ENCODE measurements at places on chromosomes 13 and 19. TPM values are rescaled to one million over a fixed set of nuclear protein-coding genes. Genes with fewer than 3 reads are reported as not detected.

DNA sequence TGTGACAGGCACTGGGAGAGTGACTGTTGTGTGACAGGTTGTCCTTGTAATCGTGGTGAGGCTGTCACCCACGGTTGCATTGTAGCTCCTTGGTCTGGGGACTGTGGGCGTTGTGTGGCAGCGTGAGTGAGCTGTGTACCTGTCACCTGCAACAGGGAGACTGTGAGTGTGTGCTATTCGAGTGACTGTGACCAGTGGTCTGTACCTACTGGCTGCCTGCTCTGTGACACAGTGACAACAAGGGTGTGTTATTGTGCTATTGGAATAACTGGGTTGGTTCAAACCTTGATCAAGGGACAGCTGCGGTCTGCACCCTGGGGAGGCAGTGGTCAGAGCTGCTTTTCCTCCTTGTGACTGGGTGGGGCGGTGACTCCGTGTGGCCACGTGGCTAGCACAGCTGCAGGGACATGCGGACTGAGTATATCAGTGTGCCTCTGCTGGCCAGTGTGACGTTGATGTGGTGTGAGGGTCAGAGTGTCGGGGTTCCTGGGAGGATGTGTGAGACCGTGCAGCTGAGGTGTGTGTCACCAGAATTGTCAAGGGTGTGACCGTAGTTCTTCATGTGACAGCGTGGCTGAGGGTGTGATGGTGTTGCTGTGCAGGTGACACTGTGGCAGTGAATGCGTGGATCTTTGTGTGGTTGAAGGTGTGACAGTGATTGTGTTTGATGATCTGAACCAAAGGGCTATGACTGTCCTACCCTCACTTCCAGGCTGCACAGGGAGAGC, 10.1 kb upstream of the NFIX start:
- no peak overlapping the region for H3K4me3 ChIP-seq
- H3K4me1 ChIP-seq = no peaks in the 10 kb centered on the region
- H3K27ac ChIP-seq = no peak overlapping the region
- H3K36me3 ChIP-seq = no peaks in the 10 kb centered on the region

DNA sequence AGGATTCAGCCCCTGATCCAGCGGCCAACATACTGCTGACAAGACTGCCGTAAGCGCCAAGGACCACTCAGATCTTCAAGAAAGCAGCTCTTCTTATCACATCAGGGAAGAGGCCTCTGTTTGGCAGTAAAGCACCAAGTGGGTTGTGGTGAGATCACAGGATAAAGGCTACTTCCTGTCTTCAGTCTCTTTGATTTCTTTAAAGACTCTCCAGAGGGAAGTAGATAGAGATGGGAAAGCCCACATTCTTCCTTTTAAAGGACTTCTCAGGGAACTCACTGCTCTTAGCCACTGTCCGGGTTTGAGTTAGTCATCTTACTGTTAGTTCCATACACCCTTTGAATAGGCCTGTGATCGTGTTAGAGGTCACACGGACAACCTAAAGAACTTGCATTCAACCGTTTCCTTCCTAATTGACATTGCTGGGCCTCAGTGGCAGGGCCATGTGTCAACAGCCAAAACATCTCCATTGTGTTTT, 47.2 kb upstream of the POMP start:
- no peaks in the 10 kb centered on the region for H3K4me1 ChIP-seq
- no peak overlapping the region for H3K4me3 ChIP-seq
- no peak for DNase-seq
- H3K36me3 ChIP-seq = no peaks in the 10 kb centered on the region

DNA sequence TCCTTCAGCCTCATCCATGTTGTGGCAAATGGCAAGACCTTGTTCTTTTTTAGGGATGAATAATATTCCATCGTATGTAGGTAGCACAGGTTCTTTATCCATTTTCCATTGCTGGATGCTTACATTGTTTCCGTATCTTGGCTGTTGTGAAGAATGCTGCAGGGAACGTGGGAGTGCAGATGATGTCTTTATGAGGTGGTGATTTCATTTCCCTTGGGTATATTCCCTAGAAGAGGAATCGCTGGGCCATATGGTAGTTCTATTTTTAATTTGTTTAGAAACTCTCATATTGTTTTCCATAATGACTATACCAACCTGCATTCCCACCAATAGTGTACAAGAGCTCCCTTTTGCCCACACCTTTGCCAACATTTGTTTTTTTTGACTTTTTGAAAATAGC, 186.3 kb upstream of the TMTC4 start:
- no peaks in the 10 kb centered on the region for H3K36me3 ChIP-seq
- DNase-seq = no peak
- H3K27ac ChIP-seq = no peak overlapping the region
- no peaks in the 10 kb centered on the region for H3K27me3 ChIP-seq
- H3K4me1 ChIP-seq = no peaks in the 10 kb centered on the region

GRCh38 chr19:5048727-5049553, 80.0 kb downstream of the KDM4B start:
- H3K4me3 ChIP-seq = no peak overlapping the region
- H3K4me1 ChIP-seq = no peaks in the 10 kb centered on the region
- no peak overlapping the region for H3K27ac ChIP-seq
- H3K27me3 ChIP-seq = no peaks in the 10 kb centered on the region
- no peak for DNase-seq

DNA sequence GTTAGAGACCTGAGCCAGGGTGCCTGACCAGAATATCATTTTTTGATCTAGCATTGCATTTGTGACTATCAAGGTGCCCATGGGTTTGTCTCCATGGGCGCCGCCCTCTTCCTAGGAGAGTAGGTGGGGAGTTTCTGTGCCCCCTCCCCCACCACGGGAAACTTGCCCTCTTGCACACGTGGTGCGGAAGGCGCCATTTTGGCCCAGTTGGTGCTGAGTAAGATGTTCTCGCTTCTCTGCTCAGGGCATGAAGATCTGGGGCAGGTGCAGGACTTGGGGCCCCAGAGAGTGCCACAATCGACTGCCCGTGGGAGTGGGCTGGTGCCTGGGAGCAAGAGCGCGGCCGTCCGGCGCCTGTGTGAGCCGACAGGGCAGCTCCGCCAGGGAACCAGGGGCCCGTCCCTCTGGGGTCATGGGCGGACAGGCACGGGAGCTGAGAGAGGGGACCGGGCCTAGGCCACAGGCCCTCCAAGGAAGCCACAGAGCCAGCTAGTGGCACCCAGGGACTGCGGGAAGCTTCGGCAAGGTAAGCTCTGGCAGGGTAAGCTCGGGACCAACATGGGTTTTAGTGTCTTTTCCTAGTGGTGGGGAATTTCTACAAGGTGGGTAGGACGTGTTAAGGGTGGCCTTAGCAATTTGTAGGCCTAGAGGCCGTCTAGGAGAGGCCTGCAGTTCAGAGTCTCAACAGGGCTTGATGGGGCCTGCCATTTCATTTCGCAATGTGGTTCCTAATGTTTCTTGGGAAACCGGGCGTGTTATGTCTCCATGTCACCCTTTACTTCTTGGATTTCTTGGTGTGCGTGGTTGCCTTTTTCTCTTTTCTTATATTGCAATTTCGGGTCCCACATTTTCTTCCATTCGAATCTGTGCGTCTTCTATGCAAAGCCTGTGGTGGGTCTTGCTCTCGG, 14.5 kb downstream of the SACS start:
- H3K4me3 ChIP-seq = no peak overlapping the region
- H3K4me1 ChIP-seq = no peaks in the 10 kb centered on the region
- no peaks in the 10 kb centered on the region for H3K36me3 ChIP-seq
- no peak overlapping the region for H3K27ac ChIP-seq
- H3K27me3 ChIP-seq = no peaks in the 10 kb centered on the region

- peak overlapping the region; percentile 37 for H3K27ac ChIP-seq
- H3K36me3 ChIP-seq = no peaks in the 10 kb centered on the region
- DNase-seq = peak; percentile 44
- H3K4me1 ChIP-seq = peaks cover 16% of the 10 kb centered on the region
- no peak overlapping the region for H3K4me3 ChIP-seq
These were observed 154.4 kb downstream of the GGACT start for GRCh38 chr13:100434010-100434763.

GRCh38 chr19:55068950-55069864, 6.3 kb upstream of the RDH13 start:
- H3K27me3 ChIP-seq = no peaks in the 10 kb centered on the region
- DNase-seq = no peak
- H3K4me3 ChIP-seq = no peak overlapping the region
- no peak overlapping the region for H3K27ac ChIP-seq

DNA sequence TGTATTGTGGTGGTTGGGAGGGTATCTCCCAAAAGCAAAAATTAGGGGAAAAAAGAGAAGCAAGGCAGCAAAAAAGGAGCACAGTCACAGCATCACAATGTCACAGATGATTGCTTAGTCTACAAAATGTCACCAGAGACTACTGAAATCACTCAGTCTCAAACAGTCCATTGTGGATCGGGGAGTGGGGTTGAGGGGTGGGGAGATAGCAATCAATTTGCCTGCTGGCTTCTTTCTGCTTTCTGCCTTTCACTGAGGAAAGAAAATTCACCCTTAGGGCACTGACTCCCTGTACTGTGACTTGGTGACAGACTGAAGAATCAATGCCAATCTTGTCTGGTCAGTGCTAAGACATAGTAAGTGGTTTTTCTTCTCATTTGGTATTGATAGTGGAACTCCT, 2127.1 kb upstream of the PCDH20 start:
- no peaks in the 10 kb centered on the region for H3K27me3 ChIP-seq
- no peaks in the 10 kb centered on the region for H3K4me1 ChIP-seq
- H3K36me3 ChIP-seq = no peaks in the 10 kb centered on the region
- no peak for DNase-seq
- no peak overlapping the region for H3K27ac ChIP-seq

GRCh38 chr13:76271728-76272232, 614.4 kb downstream of the KCTD12 start:
- H3K4me1 ChIP-seq = no peaks in the 10 kb centered on the region
- no peak overlapping the region for H3K27ac ChIP-seq
- H3K4me3 ChIP-seq = no peak overlapping the region
- H3K27me3 ChIP-seq = no peaks in the 10 kb centered on the region
- H3K36me3 ChIP-seq = no peaks in the 10 kb centered on the region
- no peak for DNase-seq

Gene ZNF43
- 0.39 TPM for polyA plus RNA-seq

Gene FAM216B
- polyA plus RNA-seq = not detected

Gene NFILZ
- not detected for polyA plus RNA-seq

Gene SYNE4
- polyA plus RNA-seq = not detected
